ENCODE measurements at places on chromosomes 4 and X. TPM values are rescaled to one million over a fixed set of nuclear protein-coding genes. Genes with fewer than 3 reads are reported as not detected.

DNA sequence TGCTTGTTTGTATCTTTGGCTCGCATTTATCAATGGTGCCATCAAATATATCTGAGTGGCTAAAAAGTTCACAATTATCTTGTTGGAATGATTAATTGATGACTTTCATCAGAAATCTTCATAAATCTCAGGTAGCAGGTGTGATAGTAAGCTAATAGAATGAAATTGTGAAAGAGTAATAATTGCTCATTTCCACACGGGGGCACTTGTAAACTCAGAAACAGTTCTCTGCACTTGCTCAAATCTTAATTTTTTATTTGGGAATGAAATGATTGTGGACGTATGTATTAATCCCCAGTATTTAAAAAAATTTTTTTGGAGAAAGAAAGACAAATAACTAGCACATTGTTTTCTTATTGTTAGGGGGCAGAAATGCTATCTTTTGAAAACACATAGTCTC is 132.8 kb downstream of the DTHD1 start:
- H3K27me3 ChIP-seq = no peaks in the 10 kb centered on the region
- H3K27ac ChIP-seq = no peak overlapping the region
- DNase-seq = no peak
- H3K4me3 ChIP-seq = no peak overlapping the region

FGB gene
- polyA plus RNA-seq = 1.3 TPM

SMPX gene
- 1.5 TPM for polyA plus RNA-seq

DNA sequence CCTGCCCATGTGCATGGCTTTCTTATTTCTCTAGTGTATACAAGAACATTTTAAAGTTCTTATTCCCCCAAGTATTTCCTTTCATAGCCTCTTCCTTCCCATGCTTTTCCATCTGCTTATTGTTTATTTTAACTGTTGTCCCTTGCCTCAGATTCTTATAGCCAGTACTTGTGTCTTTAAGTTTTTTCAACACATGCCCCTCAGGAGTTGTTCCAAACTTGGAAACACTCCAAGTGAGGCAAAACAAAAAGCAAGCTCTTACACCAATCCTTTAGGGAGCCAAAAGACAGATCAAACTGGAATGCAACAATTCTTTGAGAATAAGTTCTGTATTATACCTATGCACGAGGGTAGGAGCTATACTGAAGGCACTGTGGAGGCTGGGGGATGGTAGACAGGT is 222.0 kb upstream of the STK26 start:
- no peaks in the 10 kb centered on the region for H3K36me3 ChIP-seq
- DNase-seq = no peak

DNA sequence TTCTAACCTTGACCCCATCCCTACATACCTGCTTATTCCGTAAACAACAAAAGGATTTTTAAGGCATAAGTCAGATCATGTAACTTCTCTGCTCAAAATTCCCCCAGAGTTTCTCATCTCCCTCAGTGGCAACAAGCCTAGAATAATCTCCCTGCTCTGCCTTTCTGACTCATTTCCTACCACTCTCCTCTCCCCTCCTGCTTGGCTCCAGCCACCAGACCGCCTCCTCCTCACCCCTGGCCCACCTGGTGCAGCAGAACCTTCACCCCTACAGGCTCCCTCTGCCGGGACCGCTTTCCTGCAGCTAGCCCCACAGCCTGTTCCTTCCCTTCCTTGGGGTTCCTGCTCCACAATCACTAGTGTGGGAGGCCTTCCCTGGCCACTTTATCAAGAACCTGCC is 32.1 kb downstream of the TSPAN5 start:
- no peak overlapping the region for H3K4me3 ChIP-seq
- H3K36me3 ChIP-seq = no peaks in the 10 kb centered on the region
- no peaks in the 10 kb centered on the region for H3K4me1 ChIP-seq
- no peak overlapping the region for H3K27ac ChIP-seq
- no peak for DNase-seq

GIMD1 gene
- 0.07 TPM for polyA plus RNA-seq

Data from thymus (tissue), 14 donors.